NCI-H526 treated with DMSO at 0.1 percent for 48 hours (cell line): ENCODE measurements at places on chromosomes 12 and 14.

GRCh38 chr12:81229759-81230158, 151.9 kb downstream of the ACSS3 start:
- DNase-seq: no peak

- DNase-seq: no peak
These were observed 113.0 kb downstream of the DYRK2 start for GRCh38 chr12:67761566-67761965.

DNA sequence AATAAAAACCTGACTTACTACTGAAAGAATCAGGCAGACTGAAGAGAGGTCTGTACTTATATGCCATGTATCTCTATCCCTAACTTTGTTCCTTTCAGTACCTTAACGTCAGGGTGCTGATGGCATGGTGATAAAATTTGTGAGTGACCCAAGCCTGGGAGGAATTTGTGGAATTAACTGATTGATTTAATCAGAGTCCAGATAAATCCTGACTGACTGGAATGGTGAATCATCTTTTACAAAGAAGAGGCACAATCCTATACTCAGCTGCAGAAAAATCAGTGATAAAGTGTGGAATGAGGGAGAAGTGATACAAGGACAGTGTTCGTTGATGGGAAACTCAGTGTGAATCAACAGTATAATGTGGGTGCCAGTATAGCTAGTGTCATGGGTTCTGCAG, 3.7 kb downstream of the TDG start:
- DNase-seq: no peak

- DNase-seq: no peak
These were observed 16.2 kb upstream of the STON2 start for GRCh38 chr14:81416194-81416952.

- no peak for DNase-seq
These were observed 15.5 kb downstream of the KIF21A start for GRCh38 chr12:39427360-39427808.

DNA sequence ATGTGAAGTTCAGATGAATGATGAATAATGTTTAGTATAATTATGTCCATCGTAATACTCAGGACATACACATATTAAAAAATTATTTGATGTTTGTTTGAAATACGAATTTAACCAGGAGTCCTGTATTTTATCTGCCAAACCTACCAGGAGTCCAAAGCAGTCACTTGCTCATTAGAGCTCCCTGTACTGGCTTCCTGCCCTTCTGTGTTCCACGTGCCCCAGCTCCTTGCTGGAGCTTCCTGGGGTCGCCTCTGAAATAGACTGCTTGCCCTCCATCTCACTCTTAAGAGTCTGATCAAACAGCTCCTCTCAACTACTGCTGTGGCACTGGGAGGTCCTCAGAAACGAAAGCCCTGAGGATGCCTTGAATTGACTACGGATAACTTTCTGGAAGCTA, 87.3 kb upstream of the DHRS4 start:
- no peak for DNase-seq

DNA sequence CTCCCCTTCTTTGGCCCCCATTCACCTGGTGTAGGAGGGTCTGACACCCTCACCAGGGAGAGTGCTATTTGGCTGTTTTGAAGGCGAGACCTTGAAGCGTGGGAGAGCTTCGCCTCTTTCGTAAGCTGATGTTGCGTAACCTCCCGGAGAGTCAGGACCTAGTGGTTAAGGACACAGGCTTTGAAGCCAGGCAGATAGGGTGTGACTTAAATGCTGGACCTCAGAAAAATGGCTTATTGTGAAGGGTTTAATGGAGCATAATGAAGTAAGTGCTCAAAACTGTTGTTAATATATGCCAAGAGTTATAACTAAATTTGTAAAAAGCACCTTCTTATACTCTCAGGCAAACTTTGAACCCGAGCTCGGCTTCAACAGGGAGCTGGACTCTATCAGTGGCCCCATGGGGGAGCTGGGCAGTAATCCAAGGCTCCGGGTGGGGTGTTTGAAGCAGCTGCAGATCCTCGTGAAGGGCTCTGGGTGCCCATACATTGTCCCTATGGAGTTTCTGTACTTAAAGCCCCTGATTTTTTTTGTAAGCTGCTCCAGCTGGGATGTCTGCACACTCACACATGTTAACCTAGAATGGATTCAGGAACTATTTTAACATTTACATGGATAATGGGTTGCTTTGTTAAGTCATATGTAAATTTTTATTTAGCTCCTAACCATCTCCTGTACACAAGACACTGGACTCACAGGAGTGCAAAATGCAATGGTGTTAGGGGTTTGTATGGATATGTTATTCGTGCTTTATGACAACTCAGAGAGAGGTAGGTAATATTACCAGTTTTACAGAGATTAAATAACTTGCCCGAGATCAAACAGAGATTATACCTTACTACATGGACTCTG, 26.0 kb downstream of the PPFIBP1 start:
- peak; percentile 65 for DNase-seq

DNA sequence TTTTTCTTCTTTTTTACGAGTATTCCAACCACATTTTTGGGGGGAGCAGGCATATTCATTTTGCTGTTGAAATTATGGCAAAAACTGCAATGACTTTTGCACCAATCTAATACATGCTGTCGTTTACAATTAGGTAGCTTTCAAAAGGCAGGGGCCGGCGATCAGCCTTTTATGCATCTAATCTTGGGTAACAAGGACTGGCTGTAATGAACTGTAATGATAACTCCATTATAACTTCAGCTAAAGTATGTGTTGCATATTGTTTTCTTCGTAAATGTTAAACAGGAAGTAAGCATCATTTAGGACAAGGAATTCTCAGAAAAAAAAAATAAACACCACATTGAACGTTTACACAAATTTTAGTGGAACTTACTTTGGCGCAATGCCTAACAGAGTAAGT, 30.3 kb upstream of the KLRF1 start:
- no peak for DNase-seq
